ENCODE measurements at places on chromosomes 6 and 20.

DNA sequence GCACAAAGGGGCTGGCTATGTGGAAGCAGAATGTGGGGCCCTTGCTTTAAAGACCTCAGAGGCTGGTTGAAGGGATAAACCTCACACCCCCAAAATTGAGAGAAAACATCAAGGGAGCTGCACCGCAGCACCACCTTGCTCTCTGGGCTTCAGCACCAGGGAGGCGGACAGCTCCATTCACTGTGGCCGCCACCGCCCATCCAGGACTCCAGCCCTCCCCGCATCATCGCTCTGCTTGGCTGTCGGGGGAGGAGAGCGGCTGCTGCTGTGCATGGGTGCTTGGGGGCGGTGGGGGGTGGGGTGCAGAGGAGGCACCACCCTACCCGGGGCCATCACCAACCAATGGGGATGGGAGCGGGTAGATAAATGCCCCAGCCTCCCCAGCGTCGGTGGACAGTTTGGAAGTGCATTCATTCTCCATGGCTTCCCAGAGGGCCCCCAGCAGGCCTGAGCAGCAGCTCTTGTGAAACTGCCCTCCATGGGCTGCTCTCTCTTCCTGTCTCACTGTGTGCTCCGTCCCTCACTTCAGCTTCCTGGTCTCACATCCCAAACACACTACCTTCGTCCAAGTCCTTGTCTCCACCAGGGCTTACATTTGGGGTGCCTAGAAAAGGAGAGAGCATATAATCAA lies 75.7 kb upstream of the BHLHE23 start:
- DNase-seq: peak; percentile 6

DNA sequence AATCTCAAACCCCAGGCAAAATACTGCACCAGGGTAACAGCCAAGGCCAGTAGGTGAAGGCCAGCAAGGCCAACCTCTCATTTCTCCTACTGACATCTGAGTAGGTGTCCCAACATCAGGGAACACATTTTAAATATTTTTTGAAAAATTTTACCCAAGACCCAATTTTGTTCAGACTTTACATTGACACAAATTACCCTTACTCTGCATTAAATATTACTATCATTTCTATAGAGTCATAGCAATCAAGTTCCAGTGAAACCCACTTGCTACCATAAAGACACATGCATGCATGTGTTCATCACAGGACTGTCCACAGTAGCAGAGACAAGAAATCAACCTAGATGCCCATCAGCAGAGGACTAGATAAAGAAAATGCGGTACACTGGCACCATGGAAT lies 99.9 kb downstream of the NRN1 start:
- DNase-seq: no peak

DNA sequence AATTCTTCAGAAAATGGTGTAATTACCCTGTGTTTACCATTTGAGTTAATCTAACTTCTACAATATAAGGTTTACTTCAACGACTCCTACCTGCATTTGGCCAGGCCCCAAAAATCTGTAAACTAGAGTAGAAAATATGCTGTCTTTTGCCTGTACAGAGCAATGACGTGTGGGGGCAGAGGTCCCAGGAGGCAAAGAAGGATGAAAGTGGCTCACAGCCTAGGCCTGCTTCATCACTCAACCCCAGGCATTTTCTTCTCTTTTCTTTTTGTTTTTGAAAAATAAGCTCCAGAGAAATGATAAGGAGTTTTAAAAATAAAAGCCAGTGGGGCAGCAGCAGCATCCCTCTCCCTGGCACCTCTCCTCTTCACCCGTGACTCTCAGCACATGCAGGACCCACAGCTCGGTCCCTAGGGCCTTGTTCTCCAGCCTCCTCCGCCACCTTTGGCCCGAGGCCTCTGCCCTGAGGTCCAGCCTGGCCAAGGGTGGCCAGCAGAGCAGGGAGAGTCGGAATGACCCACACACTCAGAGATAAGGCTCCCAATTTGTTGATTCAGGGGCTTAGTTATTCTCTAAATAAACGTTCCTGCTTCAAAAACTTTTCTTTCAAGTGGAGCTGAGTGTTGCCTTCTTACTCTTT lies 310.3 kb upstream of the RNF24 start:
- DNase-seq: no peak

GRCh38 chr6:110950440-110950839 lies 8.1 kb upstream of the GTF3C6 start:
- no peak for DNase-seq

GRCh38 chr6:85484948-85485347 lies 35.1 kb downstream of the NT5E start:
- no peak for DNase-seq

Measured in CD4-positive, alpha-beta T cell treated with Interleukin-21 for 1 hour (primary cell).